Activated CD4-positive, alpha-beta T cell treated with anti-CD3 and anti-CD28 coated beads, Interleukin-2, amount 50 U/mL, for 4 hours (primary cell): ENCODE measurements at places on chromosomes 16 and 17.

GRCh38 chr16:52827456-52827855 is 225.2 kb downstream of the CHD9NB start:
- no peak for DNase-seq

DNA sequence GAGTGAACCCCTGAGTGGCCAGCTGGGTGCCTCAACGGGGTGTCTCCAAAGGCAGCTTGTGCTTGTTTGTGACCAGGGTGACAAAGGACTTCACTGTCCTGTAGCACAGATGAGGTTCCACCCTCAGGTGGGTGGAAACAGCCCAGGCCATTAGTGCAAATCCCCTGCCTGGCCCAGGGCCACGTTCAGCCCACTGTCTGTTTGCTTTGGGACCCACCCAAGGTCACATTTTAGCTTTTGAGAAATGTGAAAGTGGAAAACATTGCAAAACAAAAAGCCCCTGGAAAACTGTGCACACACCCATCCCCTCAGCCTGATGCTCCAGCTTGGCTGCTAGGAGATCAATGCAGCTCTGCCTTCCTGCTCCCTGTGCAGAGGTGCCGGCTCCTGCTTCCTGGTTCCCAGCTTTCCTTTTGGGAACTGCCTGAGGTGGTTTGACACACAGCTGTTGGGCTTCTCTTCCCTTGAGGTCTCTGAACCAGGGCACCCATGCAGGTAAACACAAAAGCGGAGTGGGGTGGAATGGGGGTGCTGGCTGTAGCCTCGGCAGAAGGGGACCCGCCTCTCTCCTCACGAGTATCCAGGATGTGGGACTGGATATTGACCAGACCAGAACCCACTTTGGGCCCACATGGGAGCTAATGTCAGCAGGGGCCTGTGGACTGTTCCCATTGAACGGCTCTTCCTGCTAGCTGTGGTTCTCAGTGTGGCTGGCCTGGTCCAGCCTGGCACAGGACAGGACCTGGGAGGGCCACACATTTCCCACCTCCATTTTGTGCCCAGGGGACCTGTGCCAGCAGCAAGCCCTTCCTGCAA is 7.9 kb upstream of the SPHK1 start:
- no peak for DNase-seq

DNA sequence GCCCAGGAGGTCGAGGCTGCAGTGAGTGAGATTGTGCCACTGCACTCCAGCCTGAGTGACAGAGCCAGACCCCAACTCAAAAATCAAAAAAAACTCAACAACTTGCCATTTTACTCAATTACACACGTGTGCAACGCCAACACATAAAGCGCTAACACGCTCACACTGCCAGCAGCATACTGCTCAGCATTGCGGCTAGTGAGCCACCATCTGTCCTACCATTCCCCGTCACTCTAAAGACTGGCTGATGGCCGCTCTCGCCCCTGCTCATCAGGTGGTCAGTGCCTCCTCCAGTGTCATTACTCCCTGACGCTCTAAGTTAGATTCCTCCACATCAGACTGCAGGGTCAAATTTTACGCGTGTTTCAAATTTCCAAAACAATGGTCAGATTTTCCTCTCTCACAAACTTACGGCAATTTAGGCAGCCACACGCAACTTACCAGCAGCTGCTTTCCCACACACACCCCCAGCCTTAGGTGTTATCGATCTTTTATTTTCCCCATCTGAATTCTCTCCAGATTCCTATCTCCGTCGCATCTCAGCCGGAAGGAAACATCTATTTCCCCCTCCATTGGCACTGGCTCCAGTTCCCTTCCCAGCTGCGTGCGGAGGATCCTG is 240.8 kb downstream of the C16orf95 start:
- no peak for DNase-seq

DNA sequence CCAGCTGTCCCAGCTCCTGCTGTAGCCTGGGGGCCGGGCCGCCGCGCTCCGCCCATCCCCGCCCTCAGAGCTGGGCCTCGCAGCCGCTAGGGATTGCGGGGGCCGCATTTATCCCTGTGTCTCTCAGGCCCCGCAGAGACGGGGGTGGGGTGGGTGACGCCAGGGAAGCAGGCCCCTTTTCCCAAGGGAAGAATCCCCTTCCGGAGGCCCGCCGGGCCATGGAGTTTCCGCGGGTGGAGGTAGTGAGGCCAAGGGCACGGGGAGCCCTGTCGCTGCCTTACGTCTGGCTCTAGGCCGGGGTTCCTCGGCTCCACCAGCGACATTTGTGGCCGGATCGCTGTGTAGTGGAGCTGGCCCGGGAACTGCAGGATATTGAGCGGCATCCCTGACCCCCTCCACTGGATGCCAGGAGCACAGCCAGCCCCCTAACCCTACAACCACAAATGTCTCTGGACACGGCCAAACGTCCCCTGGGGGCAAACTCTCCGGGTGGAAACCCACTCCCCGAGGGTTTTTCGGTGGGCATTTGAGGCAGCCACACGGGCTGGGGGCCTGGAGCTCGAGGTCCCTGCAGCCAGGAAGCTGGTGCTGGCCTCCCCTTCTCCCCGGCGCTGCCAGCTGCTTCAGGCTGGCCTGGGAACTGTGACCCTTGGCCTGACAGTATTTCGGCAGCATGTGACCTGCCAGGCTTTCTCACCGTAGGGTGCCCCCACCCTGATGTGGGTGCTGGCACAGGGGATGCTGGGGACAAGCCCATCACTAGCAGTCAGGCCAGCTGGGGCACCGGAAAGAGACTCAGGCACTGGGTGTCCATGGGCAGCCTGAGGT is 12.0 kb upstream of the CD300A start:
- DNase-seq, result no peak

GRCh38 chr17:17757391-17757791 is 76.1 kb downstream of the RAI1 start:
- DNase-seq, result peak; percentile 18

DNA sequence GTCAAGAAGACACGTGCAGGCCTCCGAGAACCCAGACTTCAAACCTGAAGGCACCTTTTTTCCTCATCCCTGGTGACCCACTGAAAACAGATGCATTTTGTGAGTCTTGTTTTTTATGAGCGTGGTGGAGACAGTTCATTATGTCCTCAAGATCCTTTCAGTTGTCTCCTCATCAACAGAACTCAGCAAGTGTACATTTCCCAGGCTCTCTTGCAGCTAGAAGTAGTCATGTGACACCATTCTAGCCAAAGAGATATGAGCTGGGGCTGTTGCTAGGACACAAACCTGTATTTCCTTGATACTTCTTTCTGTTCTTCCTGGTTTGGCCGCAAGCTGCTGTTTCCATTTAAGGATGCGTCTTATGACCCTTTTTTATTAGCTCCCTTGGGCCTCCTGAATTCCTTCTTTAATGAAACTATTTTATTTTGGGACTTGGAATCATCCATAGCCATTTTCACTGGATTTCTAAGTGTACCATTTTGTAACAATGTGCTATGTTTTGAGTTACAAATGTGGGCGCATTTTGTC is 135.7 kb upstream of the FOXF1 start:
- DNase-seq, result no peak

DNA sequence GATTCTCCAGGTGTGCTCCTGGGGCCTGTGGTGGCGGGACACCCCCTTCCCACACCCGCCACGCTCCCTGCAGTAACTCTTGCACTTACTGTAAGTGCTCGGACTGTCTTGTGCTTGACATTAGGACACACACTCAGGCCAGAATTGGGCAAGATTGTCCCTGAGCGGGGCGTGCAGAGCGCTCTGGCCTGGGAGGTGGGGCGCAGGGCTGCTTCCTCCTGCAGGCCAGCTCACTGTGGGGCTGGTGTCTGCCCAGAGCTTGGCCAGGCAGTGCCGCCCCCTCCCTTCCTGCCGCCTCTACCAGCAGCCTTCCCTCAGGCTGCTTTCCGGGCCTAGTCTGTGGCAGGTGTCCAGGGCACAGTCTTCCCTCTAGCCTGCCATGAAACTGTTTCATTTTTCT is 6.1 kb upstream of the ATP6V0C start:
- no peak for DNase-seq

DNA sequence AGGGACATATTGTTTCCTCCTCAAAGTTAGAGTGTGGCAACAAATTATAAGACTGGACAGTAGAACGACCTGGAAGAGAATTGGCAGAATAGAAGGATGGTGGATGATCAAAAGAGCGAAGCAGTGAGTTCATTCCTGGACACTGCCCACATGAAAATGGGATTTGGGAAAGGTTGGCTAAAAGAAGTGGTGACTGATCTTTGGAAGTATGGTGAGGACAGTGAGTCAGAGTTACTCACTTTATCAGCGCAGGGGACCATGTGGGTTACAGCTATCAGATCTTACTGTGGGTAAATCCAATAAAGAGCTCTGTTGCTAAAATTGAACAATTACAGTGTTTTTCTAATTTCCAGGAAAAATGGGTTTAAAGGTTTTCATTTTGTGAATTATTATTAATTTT is 2.7 kb upstream of the TANC2 start:
- DNase-seq, result no peak

DNA sequence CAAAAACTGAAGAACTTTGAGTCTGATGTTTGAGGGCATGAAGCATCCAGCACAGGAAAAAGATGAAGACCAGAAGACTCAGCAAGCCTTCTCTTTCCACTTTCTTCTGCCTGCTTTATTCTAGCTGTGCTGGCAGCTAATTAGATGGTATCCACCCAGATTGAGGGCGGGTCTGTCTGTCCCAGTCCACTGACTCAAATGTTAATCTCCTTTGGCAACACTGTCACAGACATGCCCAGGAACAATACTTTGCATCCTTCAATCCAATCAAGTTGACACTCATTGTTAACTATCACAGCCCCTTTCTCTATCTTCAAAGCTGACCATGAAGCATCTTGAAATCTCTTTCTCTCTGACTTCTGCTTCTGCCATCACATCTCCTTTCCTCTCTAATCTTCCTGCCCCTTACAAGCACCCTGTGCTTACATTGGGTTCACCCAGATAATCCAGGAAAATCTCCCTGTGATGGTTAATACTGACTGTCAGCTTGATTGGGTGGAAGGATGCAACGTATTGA is 115.9 kb upstream of the CDH13 start:
- no peak for DNase-seq

DNA sequence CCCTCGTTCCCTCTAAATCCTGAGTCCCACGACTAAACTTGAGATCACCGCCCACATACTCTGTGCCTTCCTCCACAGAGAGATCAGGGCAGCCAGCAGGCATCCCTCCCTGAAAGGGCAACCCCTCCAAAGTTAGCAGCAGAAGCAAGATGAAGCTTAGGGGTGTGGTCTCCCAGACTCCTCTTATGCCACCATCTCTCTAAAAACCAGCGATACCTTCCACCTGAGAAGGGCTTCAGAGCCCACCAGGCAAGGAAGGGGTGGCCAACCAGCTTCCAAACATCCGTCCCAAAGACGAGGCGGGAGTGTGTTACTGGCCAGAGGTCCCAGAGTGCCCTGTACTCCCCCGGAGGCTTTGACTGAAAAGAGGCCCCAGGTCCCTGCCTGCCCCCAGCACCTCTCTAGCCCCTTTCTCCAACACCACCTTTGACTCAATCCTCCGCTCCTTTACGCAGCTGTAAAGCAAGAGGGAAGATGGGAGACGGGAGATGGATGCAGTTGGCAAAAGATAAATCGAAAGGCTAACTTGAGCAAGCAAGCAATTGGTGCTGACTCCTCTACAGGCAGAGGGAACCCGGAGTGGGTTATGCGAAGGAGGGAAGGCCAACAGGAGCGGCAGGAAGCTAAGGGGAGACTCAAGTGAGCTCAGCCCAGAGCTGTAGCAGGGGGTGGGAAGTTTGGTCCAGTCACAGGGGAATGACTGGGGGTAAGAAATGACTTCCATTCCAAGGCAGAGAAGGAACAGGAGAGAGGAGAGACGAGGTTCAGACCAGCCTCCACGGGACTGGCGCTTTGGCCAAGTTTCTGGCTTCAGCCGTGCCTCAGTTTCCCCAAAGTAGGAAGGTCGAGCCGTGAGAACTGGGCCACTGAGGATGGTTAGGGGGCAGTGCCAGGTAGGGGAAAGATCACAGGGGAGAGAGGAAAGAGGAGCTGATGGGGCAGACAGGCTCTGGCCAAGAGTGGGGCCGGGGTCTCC is 1.0 kb downstream of the ST3GAL2 start:
- DNase-seq, result no peak

- no peak for DNase-seq
These were observed 2.7 kb upstream of the AP1G1 start for GRCh38 chr16:71811261-71811803.

DNA sequence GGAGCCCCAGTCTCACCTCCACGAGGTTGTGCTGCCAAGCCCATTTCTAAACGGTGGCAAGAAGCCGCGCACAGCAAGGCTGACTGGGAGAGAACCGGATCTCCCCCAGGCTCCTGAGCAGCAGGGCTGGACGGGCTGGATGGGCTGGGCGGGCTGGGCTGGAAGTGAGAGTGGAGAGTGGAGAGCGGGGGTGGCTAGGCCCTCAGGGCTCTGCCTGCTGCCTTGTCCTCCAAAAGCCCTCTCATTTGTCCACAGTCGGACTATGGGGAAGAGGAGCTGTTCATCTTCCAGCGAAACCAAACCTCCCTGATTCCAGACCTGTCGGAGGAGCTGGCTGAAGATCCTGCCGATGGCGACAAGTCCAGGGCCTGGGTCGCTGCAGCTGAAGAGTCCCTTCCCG is 3.2 kb downstream of the DNAAF8 start:
- DNase-seq, result no peak

GRCh38 chr17:7041607-7042500 is 2.0 kb downstream of the SLC16A11 start:
- no peak for DNase-seq

DNA sequence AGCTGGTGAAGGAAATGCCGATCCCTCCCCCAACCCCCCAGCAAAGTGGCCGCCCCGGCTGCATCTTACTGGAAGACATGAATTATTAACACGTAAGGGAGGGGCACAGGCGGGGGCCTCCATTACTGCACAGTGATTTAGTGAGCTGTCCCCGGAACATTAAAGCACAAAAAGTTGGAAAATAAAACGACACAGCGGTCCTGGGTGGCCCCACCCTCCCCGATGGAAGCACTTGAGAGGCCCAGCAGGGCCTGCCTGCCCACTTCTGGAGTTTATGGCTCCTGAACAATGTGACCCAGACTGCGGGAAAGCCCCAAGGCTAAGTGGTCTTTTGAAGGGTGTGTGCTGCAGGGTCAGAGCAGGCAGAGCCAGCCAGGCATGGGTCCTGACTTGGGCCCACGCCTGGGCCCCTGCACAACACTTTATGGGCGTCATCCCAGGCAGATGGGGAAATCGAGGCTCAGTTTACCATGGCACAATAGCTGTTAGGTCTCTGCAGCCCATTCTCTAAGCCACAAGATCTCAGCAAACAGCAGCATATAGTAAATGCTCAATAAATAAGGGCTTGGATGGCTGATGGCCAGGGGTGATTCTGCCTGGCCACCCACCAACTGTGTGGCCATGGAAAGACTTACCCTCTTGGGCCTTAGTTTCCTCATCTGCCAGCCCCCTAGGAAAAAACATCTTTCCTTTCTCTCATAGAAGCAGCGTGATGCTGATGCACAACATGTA is 22.8 kb downstream of the CCDC102A start:
- no peak for DNase-seq

GRCh38 chr17:43736389-43736788 is 22.2 kb downstream of the SOST start:
- no peak for DNase-seq

DNA sequence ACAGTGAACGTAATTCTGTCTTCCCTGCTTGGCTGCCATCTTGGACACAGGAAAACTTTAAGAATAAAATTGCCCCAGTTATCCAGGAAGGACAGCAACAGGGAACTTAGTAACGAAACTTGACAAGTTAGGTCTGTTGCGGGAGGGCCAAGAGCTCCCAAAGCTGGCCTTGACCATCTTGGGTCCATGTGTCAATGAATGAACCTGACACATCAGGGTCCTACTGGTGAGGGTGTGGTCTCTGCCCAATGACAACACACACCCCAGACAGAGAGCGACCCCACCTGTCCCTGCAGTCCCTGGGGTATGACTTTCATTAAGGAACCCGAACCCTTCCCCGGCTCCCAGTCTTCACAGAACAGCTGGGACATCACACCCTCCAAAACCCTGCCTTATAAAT is 96.3 kb downstream of the NDE1 start:
- DNase-seq, result no peak
